Airway epithelial cell (primary cell): ENCODE measurements at places on chromosomes 6 and 20. TPM values are rescaled to one million over a fixed set of nuclear protein-coding genes. Genes with fewer than 3 reads are reported as not detected.

The OR2H1 gene
- not detected in 2 replicates for total RNA-seq

The NHLRC1 gene
- 1.8 and 3.9 TPM in 2 replicates for total RNA-seq

The MYLK2 gene
- not detected in 2 replicates for total RNA-seq

The PNLDC1 gene
- total RNA-seq = 0.14 TPM in 2 replicates

The ACSS2 gene
- total RNA-seq = 80.3 and 81.4 TPM in 2 replicates

The TMEM14C gene
- 124 and 147 TPM in 2 replicates for total RNA-seq

The HLA-DOB gene
- 1.5 and 2.2 TPM in 2 replicates for total RNA-seq

The GRM4 gene
- 0.07 TPM in 1 of 2 replicates, not detected in the other for total RNA-seq

The BIRC7 gene
- not detected in 2 replicates for total RNA-seq

The MEP1A gene
- total RNA-seq = 0.14 and 0.21 TPM in 2 replicates

The PCED1A gene
- total RNA-seq = 7.7 and 10.4 TPM in 2 replicates

The SRMS gene
- total RNA-seq = 0.35 TPM in 1 of 2 replicates, not detected in the other

The TMEM63B gene
- total RNA-seq = 67.7 and 73.1 TPM in 2 replicates

The TMEM30A gene
- 48.1 and 65.9 TPM in 2 replicates for total RNA-seq

The PTPRK gene
- 33.4 and 45.8 TPM in 2 replicates for total RNA-seq

The PLG gene
- total RNA-seq = not detected in 2 replicates

The RBBP9 gene
- 10.0 and 20.9 TPM in 2 replicates for total RNA-seq

The TFAP2A gene
- total RNA-seq = 24.4 and 24.8 TPM in 2 replicates

The OTOR gene
- total RNA-seq = not detected in 2 replicates

The ATP6V1G2 gene
- 0.19 and 0.28 TPM in 2 replicates for total RNA-seq

The TCP11 gene
- total RNA-seq = not detected in 2 replicates

The MCUR1 gene
- 8.7 and 14.2 TPM in 2 replicates for total RNA-seq

The PTGIS gene
- total RNA-seq = not detected in 2 replicates

The BPIFA1 gene
- total RNA-seq = 0.35 and 0.42 TPM in 2 replicates

The HCK gene
- total RNA-seq = not detected in 2 replicates

The OOEP gene
- total RNA-seq = not detected in 2 replicates

The ARFGEF3 gene
- 3.0 and 4.9 TPM in 2 replicates for total RNA-seq

The THBD gene
- 40.7 and 44.2 TPM in 2 replicates for total RNA-seq

The MAS1 gene
- total RNA-seq = not detected in 2 replicates

The TCF21 gene
- total RNA-seq = 0.07 TPM in 1 of 2 replicates, not detected in the other

The DEFB132 gene
- total RNA-seq = not detected in 2 replicates

The CNPY3 gene
- total RNA-seq = 29.5 and 32.7 TPM in 2 replicates

The WFDC12 gene
- total RNA-seq = not detected in 2 replicates

The EHMT2 gene
- total RNA-seq = 29.7 and 35.3 TPM in 2 replicates

The ABCC10 gene
- 17.0 and 17.3 TPM in 2 replicates for total RNA-seq

The C6orf52 gene
- total RNA-seq = 1.2 and 4.6 TPM in 2 replicates

The CDH4 gene
- 2.0 and 2.9 TPM in 2 replicates for total RNA-seq

The PRDM13 gene
- total RNA-seq = not detected in 2 replicates

The RALGAPB gene
- total RNA-seq = 13.2 and 20.7 TPM in 2 replicates

The RNF144B gene
- total RNA-seq = 32.5 and 38.2 TPM in 2 replicates

The SYTL3 gene
- total RNA-seq = 0.99 and 1.5 TPM in 2 replicates

The MRAP2 gene
- total RNA-seq = 0.46 and 0.49 TPM in 2 replicates

The GABRR1 gene
- not detected in 2 replicates for total RNA-seq

The SLC25A27 gene
- 3.1 TPM in 2 replicates for total RNA-seq

The TSBP1 gene
- not detected in 2 replicates for total RNA-seq

The LHFPL5 gene
- total RNA-seq = 0.21 TPM in 1 of 2 replicates, not detected in the other

The BACH2 gene
- 0.14 and 0.28 TPM in 2 replicates for total RNA-seq

The NKX2-2 gene
- total RNA-seq = not detected in 2 replicates

The RNF182 gene
- 0.07 TPM in 1 of 2 replicates, not detected in the other for total RNA-seq

The SIRPG gene
- not detected in 2 replicates for total RNA-seq

The GGT7 gene
- total RNA-seq = 3.4 and 3.5 TPM in 2 replicates
